ENCODE measurements at places on chromosomes 3 and 15.

DNA sequence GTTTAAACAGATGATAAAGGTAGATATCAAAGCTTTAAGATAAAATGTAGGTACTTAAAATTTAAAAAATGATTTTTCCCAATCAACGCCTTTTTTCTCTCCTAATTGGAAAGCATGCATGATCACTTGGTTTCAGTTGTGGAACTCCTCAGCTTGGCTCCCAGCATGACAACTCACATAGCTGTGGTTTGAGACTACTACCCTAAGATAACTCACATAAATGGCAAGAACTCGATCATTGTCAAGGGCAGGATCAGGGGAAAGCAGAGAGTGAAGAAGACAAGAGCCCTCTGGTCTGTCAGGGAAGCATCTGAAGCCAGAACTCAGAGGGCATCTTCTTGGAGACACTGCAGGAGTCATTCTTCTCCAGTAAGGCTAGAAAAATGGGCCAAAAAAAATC lies 516.7 kb downstream of the NTRK3 start:
- DNase-seq, result no peak

DNA sequence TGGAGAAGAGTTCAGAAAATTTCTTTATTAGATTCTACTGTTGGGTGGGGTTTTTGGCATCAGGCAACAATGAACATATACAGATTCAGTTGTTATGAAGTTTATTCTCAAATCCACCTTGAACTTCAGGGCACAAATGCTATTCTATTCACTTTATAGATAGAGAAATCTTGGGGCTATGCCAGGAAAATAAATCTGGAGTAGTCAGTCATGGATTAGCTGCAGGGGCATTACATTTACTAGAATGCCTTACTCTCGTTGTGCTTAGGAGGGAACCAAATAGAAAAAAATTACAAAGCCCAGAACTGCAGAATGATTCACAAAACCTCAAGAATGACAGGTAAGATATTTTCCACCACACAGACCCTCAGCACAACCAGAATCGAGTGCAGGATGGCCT lies 216.7 kb downstream of the CDIN1 start:
- no peak for DNase-seq

- DNase-seq, result no peak
Observed at GRCh38 chr3:140276703-140277102, 341.7 kb downstream of the CLSTN2 start.

DNA sequence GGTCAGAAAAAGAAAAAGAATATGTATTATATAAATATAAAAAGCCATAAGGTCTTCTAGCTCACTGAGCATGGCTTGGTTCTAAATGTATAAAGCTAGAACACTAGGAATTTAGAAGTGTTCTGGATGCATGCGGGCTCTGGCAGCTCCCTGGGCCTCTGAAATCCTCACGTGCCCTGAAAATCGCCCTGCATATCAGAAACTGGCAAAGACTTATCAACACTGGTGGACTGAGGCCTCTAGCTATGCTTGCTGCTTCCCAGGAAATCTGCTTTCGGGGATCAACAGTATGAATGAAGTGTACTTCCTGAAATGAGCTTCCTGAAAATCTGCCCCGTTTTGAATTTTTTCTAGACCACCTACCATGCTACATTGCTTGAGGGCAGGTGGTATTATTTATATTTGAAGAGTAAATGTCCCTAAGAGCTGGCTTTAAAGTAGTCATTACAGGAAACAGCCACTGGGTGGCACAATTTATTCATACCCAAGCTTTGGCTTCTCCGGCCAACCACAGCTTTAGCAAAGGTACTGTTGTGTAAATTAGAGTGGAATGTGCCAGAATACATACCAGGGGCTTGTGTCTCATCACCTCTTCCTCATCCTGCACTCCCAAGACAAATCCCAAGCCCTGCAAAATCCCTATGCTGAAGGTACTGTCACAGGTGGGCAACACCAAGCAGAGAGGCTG lies 17.7 kb downstream of the CRTAP start:
- peak; percentile 33 for DNase-seq

DNA sequence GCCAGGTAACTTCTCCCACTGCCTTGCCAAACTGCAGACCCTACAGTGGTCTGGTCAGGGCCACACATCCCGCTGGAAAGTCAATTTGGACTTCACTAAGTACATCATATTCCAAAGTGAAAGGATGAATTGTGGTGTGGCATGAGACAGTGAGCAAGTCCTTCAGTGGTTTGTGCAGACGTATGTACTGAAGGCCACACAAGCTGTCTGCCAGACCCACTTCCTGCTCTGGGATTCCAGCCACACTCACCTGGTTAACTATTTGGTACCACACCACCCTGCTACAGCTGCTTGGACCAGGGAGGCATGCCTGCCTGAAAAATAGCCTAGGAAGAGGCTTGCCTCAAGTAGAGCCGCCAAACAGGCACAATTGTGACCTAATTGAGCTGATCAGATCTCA lies 94.1 kb upstream of the STRIT1 start:
- no peak for DNase-seq

GRCh38 chr3:7562892-7563291 lies 702.0 kb downstream of the GRM7 start:
- no peak for DNase-seq

DNA sequence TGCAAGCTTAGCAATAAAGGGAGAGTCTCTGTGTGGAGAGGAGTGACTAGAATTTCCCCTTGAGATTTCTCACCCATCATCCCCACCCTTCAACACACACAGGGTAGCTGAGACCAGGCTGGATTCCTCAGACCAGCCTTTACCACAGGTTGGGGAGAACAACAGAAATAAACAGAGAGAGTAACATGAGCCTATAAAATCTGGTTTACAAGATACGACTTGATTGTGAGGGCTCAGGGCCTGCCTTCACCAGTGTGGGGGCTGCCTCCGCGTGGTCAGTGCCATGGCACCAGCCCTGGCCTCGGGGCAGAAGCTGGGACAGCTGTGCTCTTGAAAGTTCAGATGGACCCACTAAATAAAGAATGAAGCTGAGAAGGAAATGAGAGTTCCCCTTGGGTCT lies 14.6 kb upstream of the MAGEF1 start:
- no peak for DNase-seq

GRCh38 chr3:15174953-15175352 lies 31.1 kb upstream of the CAPN7 start:
- DNase-seq, result no peak

DNA sequence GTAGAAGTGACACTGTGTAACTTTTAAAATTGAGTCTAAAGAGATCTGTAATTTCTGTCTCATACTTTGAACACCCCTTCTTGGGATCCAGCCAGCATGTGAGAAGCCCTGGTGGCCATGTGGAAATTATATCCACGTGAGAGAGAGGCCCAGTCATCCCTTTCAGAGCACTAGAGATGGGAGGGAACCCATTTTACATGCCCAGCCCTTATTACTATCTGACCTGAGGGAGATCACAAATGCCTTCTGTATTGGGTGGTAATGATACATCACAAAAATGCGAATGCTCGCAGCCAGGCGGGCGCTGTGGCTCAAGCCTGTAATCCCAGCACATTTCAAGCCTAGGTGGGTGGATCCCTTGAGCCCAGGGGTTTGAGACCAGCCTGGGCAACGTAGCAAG lies 27.3 kb upstream of the TRAK1 start:
- DNase-seq, result peak; percentile 72
